ENCODE measurements at places on chromosomes 4 and X.

DNA sequence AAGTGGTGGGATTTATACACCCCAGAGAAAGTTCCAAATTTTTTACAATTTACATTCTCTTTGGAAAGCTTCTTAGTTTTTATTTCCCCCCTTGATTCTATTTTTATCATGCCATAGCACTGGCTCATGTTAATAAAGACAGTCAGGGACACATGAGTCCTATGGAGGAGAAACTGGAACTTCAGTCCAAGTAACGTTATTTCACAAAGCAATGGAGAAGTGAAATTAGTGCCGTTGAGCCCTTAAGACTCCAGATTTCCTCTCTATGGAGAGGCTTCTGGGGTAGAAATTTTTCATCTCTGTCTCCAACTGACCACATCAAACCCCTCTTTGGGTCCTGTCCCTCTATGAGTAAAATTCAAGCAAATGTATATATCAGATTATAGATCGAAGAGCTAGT, 12.8 kb upstream of the TASL start:
- DNase-seq, result no peak

DNA sequence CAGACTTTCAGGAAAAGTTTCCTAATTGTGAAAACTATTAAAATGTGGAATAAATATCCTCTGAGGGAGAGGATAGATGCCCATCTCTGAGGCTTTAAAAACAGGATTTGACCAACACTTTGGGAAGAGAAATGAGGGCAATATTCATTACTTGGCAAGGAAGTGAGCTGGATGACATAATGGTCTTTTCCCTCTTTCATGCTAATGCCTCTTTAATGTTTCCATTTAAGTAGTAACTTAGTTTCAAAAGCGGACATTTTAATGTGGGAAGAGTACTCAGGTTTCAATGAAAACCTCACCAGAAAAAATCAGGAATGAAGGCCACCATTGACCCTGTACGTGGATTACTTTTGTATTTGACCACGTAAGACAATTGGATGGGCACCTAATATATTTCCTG, 503.3 kb downstream of the ANKRD50 start:
- DNase-seq, result no peak

DNA sequence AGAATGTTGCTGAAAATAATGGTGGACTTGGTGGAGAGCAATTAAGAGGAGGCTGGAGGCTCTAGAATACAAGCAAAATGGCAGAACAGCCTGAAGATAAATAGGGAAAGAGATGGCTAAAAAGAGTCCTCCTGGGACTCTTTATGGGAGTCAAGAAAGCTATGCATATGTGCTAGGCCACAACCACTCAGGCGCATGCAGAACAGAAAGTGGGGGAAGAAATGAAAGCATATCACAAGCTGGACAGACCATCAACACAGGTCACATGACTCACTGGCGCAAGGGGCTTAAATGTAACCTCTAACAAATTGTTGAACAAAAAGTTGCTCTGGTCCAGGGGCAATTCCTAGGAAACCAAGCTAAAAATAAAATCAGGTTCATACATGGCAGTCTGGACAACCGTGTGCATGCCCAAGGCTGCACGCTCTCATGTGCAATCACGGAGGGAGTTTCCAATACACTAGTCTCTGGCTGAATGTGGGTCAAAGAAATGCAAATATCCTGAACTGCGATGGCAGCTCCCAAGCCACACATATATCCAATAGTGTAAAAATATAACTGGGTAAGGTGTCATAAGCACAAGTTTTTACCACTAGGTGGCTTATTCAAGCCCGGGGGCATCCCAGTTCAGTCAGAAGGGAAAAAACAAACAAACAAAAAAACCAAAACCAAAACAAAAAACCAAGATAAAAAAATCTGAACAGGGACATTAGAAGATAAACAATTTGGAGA, 45.4 kb downstream of the ZNF711 start:
- DNase-seq, result no peak

DNA sequence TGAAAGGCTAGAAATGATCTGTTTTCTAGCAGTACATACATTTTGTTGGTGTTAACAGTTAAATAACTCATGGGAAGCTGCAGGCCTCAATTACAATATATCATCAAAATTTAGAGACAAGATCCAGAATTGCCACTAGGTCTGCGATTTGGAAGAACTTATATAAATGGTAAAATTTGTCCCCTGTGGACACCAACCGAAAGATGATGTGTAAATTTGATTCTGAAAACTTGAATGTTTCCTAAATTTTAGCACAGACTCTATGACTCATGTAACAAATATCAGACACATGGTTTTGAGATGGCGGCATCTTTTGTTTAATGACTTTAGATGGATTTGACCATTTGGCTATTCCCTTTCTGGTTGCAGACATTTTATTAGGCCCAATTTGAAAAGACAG, 6.0 kb upstream of the HPGDS start:
- no peak for DNase-seq

- no peak for DNase-seq
Observed at GRCh38 chr4:36164900-36165630, 79.2 kb downstream of the ARAP2 start.

DNA sequence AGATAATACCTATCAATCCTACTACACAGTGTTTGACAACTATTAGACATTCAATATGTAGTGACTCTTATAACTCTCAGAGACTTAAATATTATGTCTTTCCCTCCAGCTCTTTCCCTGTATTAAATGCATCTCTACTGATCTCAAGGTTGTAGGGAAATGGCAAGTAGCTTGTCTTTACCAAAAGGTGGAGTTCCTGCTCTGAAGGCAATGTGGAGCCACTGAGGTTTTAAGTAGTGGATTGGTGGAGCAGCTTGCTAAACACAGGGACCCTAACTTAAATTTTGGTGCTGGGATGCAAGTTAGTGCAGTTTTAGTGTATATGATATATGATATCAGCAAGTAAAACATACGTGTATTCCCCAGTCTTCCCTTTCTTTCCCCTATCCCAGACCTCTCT, 13.1 kb downstream of the FNIP2 start:
- no peak for DNase-seq

GRCh38 chr4:15794905-15795304, 16.8 kb downstream of the CD38 start:
- DNase-seq, result no peak

DNA sequence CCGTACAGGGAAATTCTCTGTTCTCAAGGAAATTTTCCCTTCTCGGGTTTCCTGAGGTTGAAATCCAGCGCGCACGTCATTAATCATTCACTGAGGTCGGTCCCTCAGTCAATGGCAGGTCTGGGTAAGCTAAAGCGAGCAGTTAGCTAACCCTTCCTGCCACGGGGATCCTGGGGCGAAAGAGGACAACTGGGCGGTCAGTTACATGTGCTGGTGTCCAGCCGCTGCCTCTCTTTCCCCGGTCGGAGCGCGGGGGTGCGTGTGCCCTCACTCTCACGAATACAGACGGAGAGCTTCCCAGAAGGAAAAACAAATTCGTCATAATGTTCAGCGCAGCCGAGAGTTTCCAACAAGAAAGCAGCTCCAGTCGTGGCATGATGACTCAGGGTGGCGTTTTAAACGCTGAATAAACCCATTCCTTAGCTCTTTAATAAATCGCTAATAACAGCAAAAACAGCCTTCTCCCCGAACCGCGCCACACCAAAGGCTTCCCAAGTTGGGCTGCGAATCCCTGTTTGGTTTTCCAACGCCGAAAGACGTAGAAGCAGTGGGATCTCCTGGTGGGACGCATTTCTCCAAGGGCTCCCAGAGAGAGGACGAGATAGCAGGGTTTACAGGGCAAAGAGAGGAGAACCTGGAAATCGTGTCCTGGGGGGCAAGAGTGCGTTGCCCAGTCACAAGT, 752 bp upstream of the FGF5 start:
- DNase-seq, result no peak

- no peak for DNase-seq
Observed at GRCh38 chr4:44256414-44256813, 192.2 kb downstream of the KCTD8 start.

- no peak for DNase-seq
Observed at GRCh38 chrX:72532366-72532765, 40.3 kb downstream of the HDAC8 start.

GRCh38 chr4:162163892-162164759, at the start of gene FSTL5:
FSTL5 (minus strand) TSS chr4:162164000; CDS start chr4:162111396, 52,604 bp downstream.
- DNase-seq, result peak; percentile 71

DNA sequence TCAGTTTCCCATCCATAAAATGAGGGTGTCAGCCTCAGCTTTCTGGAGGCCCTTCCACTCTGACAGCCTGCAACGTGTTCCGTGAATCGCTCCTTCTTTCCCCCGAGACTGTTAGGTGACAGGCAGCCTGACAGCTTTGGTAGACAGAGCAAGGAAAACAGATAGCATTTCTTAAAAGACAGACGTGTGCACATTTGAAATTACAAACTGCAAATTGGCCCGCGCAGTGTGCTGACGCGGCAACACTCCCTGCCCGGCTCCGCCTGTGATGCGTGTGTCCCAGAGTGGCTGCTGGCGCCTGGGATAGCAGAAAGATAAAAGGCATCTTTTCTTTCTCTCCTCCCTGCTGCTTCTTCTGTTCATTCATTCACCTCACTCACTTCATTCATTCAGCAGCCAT, 245.3 kb downstream of the AFAP1 start:
- no peak for DNase-seq

DNA sequence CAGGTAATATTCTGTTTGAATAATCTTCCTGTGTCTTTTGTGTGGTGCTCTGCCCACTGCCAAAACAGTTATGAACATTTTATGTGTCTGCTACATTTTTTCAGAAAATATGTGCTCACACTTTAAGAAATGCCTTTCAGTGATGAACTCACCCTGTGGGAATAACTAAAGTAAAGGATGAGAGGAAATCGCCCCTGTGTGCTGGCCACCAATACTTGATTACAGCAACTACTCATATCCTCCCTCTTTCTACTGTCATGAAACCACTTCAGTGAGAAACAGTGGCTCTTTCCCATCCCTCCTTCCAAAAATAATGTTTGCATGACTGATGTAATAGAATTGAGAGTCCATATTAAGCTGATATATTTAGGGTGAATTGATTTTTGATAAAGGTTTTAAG, 900.9 kb downstream of the RAB28 start:
- DNase-seq, result no peak

- DNase-seq, result no peak
Observed at GRCh38 chr4:74473155-74473811, 28.3 kb downstream of the AREG start.

DNA sequence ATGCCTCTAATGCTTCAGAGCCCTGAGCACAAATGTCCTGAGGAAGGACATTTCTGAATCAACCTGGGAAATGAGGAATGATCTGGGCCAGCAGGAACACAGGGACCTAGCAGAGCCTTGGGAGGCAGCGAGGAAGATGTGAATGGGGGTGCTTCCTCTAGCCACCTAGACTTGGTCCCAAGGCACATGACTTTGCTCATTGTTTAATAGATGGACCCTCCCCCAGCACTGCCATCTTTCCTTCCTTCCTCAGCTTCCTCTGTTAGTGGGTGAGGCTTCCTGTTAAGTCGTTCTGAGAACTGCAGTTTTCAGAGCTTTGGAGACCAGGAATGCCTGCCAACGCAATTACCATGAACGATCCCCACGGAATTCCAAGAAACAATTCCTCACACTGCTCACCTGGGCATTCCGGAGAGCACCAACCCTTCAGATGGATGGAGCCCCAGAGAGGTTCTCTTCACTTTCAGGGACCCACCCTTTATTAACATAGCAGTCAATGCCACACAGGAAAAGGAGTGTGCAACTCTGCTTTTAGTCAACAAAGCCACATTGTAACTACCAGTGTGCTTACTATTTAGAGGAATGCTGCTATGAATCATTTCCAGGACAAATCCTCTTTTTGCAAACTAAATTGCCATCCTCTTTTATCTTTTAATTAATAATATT, 48.5 kb upstream of the STIM2 start:
- DNase-seq, result no peak

DNA sequence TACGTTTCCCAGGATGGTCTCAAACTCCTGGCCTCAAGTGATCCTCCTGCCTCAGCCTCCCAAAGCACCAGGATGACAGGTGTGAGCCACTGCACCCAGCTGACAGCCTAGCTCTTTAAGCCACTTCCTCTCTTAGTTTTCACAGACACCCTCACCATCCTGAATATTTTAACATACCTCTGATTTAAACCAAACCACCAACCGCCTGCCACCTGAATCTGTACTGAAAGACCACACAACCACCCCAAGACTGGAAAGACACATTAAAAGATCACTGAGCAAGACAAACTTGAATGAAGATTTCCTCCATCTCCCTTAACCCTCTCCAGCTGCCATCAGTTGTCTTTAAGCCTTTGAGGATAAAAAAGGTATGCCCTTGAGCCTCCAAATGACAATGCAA, 110.6 kb downstream of the SH3KBP1 start:
- no peak for DNase-seq

DNA sequence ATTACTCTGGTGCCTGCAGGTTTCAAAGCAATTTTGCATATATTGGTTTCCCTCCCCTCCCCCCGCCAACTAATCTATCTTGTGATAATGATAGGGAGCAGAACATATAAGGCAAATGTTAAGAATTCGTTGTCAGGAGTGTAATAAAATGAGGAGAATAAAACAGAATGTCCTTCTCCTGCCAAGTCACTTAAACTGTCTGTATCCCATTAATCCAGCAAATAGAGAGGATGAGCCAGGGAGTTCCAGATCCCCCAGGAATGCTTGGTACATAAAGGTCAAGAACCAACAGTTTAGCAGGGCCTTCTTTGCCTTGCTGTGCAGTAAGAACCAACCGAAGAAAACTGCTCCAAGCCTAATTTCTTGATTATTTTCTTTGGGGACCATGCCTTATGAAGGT, 141.4 kb downstream of the AMELX start:
- no peak for DNase-seq

All from mesothelial cell of epicardium (in vitro differentiated cells).